ENCODE measurements at places on chromosomes 6 and 20.

- DNase-seq, result no peak
Measured at GRCh38 chr20:62376112-62377063, 9.3 kb upstream of the LAMA5 start.

DNA sequence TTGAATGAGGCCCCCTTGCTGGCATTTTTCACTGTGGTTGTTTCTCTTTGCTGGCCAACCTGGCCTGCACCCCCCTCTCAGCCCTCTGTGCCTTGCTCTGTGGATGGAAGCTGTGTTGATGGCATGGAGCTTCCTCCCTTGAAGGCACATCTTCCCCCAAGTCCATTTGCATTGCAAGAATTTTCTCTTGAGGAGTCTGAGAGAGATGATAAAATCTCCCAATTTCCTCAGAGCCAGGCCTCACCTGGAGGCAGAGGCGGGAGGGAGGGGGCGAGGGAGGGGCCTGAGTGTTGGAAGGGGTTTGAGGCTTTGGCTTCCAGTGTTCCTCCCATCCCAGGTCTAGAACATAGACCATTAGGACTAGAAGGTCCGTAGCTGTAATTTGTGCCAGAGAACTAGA is 175.1 kb downstream of the SCP2D1 start:
- no peak for DNase-seq

DNA sequence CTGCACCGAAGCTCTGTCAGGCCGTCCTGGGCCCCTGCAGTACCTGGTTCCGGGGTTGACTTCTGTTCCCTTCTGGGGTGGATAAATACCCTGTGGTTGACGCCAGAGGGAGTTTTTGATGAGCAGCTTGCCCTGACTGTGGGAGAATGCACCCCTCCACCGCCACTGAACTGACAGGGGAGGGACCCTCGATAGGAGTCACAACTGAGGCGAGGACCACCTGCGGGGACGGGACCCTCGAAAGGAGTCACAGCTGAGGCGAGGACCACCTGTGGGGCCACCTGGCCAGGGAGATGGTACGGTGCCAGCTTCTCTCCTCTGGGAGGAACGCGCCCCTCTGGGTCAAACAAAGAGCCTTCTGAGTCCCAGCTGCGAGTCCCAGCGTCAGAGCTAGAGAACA is 100.1 kb upstream of the FRMD1 start:
- no peak for DNase-seq

DNA sequence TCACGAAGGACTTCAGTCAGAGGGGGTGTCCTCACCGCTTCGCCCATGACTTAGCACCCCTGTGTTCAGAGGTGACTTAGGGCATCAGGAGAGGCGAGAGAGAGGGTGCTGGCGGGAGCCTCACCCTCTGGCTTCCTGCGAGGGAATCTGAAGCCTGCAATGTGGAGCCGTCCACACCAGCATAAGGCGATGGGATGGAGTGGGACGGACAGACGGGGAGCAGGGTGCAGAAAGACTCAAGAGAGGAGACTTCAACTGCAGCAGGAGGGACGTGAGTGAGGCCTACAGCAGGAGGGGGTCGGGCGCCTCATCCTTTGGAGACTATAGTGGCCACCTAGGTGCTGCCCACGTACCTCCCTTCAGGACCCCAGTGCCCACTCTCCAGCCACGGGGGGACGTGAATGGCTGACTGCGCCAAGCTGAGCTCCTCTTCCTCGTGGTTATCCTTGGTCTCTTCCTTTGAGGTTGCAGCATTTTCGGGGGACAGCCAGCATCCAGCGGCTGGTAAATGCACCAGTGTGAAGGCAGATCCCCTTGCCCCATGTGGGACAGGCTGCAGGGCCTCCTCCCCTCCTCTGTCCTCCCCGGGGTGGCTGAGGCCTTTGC is 26.9 kb upstream of the MLN start:
- DNase-seq, result no peak

DNA sequence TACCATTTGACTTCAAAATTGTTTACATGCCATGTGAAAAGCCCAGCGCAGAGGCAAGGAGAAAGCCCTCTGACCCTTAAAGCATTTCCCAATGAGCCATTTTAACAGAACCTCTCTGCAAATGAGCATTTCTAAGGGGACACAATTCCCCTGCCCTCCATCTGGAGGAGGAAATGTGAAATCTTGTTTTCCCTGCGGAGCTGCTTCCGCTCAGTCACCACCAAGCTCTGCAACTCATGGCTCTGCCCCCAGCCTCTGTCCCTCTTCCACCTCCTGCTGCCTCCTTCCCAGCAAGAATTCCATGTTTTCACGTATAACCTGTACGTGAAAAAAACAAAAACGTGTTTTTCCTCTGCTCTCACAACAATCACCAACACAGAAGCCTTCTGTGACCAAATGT is 12.3 kb downstream of the RIN2 start:
- DNase-seq, result no peak

- no peak for DNase-seq
Measured at GRCh38 chr6:17585766-17586490, 14.2 kb upstream of the FAM8A1 start.

- DNase-seq, result no peak
Measured at GRCh38 chr6:37298958-37299357, 41.0 kb upstream of the TMEM217 start.

GRCh38 chr6:35594503-35595186 is 81.9 kb upstream of the TULP1 start:
- DNase-seq, result no peak

DNA sequence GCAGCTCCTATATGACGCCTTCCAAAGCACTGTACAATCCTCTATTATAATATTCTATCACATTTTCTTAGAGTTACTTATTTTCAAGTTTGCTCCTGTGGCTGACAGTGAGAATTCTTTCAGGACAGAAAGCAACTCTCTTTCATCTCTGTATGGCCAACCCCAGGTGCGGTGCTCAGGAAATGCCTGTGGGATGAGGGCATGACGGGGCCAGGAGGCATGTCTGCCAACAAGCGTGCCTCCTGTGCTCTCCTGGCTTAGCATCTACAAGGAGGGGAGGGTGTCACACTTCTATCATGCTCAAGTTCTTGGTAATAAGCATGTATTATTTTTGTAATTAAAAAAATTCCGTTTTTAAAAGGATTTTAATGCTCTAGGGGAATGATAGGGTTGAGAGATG is 11.4 kb downstream of the MRPL14 start:
- DNase-seq, result no peak

GRCh38 chr20:16143596-16143995 is 429.7 kb downstream of the KIF16B start:
- no peak for DNase-seq
